ENCODE measurements at places on chromosomes 2 and 18.
A peak's percentile ranks its signal among the peaks of the same experiment; 100 is the strongest.

- no peak for DNase-seq
These were observed 1603.8 kb upstream of the ZEB2 start for GRCh38 chr2:146123714-146124113.

- DNase-seq, result no peak
These were observed 3.2 kb downstream of the LRRC30 start for GRCh38 chr18:7234091-7234490.

DNA sequence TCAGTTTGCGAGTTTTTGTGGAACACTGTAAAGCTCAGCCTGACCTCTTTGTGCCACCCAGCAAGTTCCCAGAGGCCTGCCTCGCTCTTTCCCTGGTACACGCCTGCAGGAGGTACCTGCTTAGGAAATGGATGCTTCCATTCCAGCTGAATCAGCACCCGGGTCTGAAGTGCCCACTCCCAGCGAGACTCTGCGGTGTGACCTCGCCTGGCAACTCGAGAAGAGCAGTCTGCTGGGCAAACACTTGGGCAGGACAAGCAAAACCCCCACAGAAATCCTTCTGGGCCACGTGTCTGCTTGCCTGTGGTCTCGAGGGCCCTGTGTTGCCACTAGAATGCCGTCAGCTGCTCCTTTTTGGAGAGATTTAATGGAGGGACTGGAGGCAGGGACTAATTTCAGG is 127.6 kb downstream of the MAPK4 start:
- DNase-seq, result no peak

DNA sequence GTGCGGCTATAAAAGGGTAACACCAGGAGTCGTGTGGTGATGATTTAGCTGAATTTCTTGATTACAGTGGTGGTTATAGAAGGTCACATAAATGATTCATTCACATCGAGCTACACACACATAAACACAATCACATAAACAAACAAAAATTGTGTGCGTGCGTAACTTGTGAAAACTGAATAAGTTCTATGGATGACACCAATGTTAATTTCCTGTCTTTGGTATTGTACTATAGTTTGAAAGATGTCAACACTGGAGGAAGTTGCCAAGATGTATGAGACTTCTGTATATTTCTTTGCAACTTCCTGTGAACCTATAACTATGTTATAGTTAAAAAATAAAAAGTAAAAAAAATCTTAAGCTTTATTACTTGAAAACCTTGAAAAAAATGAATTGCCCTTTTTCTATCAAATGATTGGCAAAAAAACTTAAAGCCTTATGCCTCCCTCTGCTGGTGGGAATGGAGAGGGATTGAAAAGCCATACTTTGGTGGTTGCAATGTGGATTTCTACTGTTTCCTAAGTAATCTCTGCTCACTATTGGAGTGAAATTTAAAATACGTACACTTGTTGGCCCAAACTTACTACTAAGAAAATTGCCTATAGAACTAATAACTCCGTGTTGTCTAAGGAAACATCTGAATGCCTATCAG is 227.7 kb downstream of the RPIA start:
- no peak for DNase-seq

GRCh38 chr2:6069381-6069780 is 377.2 kb downstream of the SOX11 start:
- peak; percentile 25 for DNase-seq

DNA sequence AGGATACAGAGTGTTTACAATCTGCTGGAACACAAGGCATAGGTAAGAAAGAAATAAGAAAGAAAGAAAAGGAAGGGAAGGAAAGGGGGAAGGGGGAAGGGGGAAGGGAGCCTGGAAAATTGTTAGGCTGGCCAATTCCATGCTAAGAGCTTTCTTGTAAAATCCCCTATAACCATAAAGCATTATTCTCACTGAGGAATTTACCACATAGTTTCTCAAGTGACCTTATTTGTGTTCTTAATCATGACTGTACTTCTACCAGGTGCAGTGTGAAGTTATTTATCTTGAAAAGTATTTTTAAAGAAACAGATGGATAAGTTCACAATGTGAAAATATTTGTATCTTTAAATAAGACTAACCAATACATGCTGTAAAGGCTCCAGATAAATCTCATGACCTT is 39.2 kb upstream of the KIDINS220 start:
- no peak for DNase-seq

- DNase-seq, result no peak
These were observed 9.6 kb downstream of the CACNB4 start for GRCh38 chr2:152089238-152089637.

DNA sequence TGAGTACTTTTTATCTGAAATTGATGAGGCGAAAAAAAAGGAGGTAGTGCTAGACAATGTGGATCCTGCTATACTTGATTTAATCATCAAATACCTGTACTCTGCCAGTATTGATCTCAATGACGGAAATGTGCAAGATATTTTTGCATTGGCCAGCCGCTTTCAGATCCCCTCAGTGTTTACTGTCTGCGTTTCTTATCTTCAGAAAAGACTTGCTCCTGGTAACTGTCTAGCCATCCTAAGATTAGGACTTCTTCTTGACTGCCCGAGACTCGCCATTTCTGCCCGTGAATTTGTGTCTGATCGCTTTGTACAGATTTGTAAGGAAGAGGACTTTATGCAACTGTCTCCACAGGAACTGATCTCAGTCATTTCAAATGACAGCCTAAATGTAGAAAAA is 453 bp downstream of the KLHL41 start:
- DNase-seq, result no peak

DNA sequence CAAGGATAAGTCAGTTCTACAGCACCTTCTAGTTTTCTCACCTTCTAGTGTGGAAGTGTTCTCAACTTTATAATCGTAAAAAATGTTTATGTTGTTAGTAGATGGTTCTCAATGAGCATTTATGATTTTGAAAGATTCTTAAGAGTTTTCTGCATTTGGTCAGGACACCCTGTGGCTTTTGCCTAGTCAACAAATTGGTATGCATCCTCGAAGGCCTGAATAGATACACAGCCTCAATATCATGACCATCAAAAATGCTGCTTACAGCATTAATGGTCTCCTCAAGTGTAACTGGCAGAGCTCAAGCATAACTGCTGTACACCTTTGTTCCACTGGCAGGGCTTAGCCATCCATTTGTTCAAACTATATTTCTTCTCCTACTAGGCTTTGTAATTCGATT is 96.7 kb downstream of the CRACDL start:
- DNase-seq, result no peak

DNA sequence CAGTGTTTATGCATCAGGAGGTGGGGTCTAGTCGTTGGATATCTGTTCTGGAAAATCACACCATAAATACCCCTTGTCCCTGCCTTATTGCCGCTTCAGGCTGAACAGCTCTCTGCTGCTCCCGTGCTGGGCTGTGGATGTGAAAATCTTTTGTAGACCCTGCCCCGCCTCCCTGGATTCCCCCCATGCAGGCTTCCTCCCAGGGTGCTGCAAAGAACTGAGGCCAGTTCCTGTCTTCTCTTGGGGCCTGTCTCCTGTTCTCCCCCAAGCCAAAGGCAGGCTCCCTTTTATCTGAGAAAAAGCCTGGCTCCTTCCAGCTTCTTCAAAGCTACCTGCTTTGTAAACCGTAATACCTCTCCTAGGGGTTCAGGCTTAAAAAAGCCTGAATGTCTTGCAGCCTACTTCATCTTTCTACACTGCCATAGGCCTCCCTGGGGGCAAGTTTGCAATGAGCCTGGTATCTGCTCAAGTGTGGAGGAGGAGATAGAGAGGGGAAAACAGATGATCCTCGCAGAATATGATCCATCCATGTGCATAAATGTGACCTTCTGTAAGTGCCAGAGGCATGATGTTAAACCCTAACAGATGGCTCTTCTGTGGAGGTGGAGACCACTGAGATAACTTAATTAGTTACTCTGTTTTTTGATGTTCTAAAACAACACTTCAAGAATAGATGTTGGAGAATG is 55.3 kb downstream of the VWA3B start:
- peak; percentile 29 for DNase-seq
